HepG2 (cell line): ENCODE measurements at places on chromosomes 4 and X. TPM values are rescaled to one million over a fixed set of nuclear protein-coding genes. Genes with fewer than 3 reads are reported as not detected.

- no peak overlapping the region for H3K4me3 ChIP-seq
- peak; percentile 7 for DNase-seq
- no peak overlapping the region for H3K27ac ChIP-seq
- H3K36me3 ChIP-seq: no peaks in the 10 kb centered on the region
- no peaks in the 10 kb centered on the region for H3K27me3 ChIP-seq
- H3K4me1 ChIP-seq: no peaks in the 10 kb centered on the region
Observed at GRCh38 chr4:137541181-137541580, 8.9 kb upstream of the PCDH18 start.

Gene MAMLD1
- total RNA-seq: not detected in 2 replicates

GRCh38 chrX:40996886-40997530, 88.2 kb upstream of the USP9X start:
- DNase-seq: peak; percentile 70
- peak overlapping the region; percentile 52; the same call in 1 of the 2 replicates for H3K4me3 ChIP-seq
- H3K27ac ChIP-seq: no peak overlapping the region
- peaks cover 20% of the 10 kb centered on the region for H3K4me1 ChIP-seq
- no peaks in the 10 kb centered on the region for H3K27me3 ChIP-seq

- H3K36me3 ChIP-seq: no peaks in the 10 kb centered on the region
- no peak for DNase-seq
- no peaks in the 10 kb centered on the region for H3K27me3 ChIP-seq
- no peak overlapping the region for H3K27ac ChIP-seq
- H3K4me1 ChIP-seq: no peaks in the 10 kb centered on the region
- H3K4me3 ChIP-seq: no peak overlapping the region
Observed at GRCh38 chrX:15874672-15875071, 20.1 kb upstream of the AP1S2 start.

Gene FAM53A
- total RNA-seq: 0.62 and 1.1 TPM in 2 replicates

- H3K27me3 ChIP-seq: no peaks in the 10 kb centered on the region
- no peak for DNase-seq
- no peak overlapping the region for H3K27ac ChIP-seq
- H3K36me3 ChIP-seq: no peaks in the 10 kb centered on the region
- H3K4me3 ChIP-seq: no peak overlapping the region
Observed at GRCh38 chrX:39773923-39774773, 323.6 kb downstream of the BCOR start.

- H3K27me3 ChIP-seq: no peaks in the 10 kb centered on the region
- DNase-seq: no peak
- H3K4me3 ChIP-seq: no peak overlapping the region
- H3K27ac ChIP-seq: no peak overlapping the region
- no peaks in the 10 kb centered on the region for H3K36me3 ChIP-seq
Observed at GRCh38 chrX:16205840-16206239, 38.6 kb downstream of the MAGEB17 start.

Gene UTP3
- 19.5 and 27.5 TPM in 2 replicates for total RNA-seq

DNA sequence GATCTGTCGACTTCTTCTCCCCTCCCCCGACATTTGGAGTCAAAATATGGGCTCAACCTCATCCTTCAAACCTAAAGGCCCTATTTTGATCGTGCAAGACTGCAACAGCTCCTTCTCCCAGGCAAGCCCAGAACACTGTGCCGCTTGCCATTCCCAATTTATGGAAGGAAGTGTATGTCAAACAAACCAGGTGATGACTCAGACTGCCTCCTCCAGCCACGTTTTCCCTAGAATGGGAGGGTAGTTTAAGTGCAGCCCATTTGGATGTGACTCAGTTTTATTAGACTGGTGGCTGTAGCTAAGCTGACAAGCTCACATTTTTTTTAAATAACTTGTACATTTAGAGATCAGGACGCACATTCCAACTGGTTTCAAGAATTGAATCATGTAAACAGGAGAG, 570.4 kb upstream of the DIPK2B start:
- peak overlapping the region; percentile 74 for H3K27ac ChIP-seq
- no peaks in the 10 kb centered on the region for H3K27me3 ChIP-seq
- H3K4me3 ChIP-seq: no peak overlapping the region; the same call in 1 of the 2 replicates
- peaks cover 29% of the 10 kb centered on the region for H3K4me1 ChIP-seq

DNA sequence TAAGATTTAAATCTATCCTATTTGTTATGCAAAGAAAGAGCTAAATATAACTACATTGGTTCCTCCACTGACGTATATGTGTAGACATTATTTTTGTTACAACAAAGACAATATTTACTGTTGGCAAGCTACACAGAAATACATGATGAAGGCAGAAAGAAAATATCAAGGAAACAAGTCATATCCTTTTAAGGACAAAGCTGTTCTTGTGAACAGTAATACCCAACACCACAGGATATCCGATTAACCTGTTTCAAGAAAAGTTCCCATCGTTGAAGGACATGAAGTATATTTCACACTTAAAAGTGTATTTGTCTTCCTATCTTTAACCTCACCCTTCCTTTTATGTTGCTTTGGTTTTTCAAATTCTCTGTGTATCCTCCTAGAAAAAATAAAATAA, 235.8 kb upstream of the AADAT start:
- no peaks in the 10 kb centered on the region for H3K27me3 ChIP-seq
- H3K4me3 ChIP-seq: no peak overlapping the region
- H3K4me1 ChIP-seq: no peaks in the 10 kb centered on the region
- DNase-seq: no peak
- no peak overlapping the region for H3K27ac ChIP-seq

DNA sequence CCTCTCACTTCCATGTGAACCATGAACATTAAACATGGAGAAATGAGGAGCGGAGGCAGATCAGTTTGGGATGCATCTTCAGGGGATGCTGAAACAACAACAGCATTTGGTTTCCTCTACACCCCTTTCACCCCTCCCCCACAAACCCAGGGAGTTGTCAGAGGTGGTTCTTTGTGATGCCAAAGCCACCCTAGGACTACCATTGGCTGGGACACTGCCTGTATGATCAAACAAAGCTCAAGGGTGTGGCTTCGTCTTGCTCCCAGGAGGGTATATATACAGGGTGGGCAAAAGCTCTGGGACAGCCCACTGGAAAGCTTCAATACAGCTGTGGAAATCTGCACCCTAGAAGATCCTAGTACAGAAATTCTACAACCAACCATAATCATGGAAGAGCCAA, at the start of gene SPANXN4:
Gene SPANXN4 (plus strand): TSS at position 301 of the 400 bp plus-strand sequence. CDS start 87 bp downstream, at position 388.
- H3K27ac ChIP-seq: no peak within 1 kb of the TSS
- H3K36me3 ChIP-seq: no peaks in the 10 kb centered on the region
- no peaks in the 10 kb centered on the region for H3K27me3 ChIP-seq
- DNase-seq: no peak
- H3K4me3 ChIP-seq: no peak within 1 kb of the TSS
- H3K4me1 ChIP-seq: no peaks in the 10 kb centered on the region

DNA sequence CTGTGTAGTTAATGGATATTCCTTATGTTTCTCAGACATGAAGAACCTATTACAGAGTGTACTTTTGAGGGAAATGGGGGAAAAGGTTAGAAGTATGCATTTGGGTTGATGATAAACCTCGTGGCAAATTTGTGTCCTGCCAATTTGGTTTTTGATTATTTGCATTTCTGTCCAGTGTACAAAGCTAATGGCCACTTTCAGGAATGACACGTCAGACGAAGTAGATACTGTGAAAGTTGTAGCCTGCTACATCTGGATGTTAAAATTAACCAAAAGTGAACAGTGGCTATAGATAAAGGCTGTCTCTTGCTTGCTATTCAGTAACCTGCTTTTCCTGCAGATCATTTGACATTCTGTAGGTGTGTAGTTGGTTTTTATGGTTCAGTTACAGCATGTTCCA, 1.0 kb downstream of the PRDX4 start:
- no peaks in the 10 kb centered on the region for H3K36me3 ChIP-seq
- no peak for DNase-seq
- no peaks in the 10 kb centered on the region for H3K27me3 ChIP-seq
- H3K4me1 ChIP-seq: peaks cover 5% of the 10 kb centered on the region; the same call in 1 of the 2 replicates

DNA sequence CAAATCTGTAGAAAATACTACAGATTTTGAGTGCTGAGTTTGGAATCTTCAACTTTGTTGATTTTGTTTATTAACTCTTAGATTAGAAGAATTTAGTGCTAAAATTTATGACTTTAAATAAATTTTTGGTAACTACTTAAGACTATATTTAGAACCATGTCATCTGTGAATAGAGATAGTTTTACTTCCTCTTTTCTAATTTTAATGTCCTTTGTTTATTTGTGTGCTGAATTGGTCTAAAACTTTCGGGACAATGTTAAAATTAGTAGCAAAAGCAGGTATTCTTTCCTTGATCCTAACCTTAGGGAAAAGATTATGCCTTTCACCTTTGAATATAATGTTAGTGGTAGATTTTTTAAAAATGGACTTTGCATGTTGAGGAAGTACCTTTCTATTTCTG, 119.7 kb upstream of the CXorf51A start:
- DNase-seq: no peak
- H3K27ac ChIP-seq: no peak overlapping the region
- no peaks in the 10 kb centered on the region for H3K27me3 ChIP-seq
- H3K4me3 ChIP-seq: no peak overlapping the region
- H3K36me3 ChIP-seq: no peaks in the 10 kb centered on the region
- H3K4me1 ChIP-seq: no peaks in the 10 kb centered on the region

Gene LONRF3
- total RNA-seq: 11.6 and 13.3 TPM in 2 replicates

GRCh38 chr4:173855015-173855414, 325.0 kb upstream of the HAND2 start:
- no peaks in the 10 kb centered on the region for H3K36me3 ChIP-seq
- H3K27ac ChIP-seq: no peak overlapping the region
- H3K27me3 ChIP-seq: no peaks in the 10 kb centered on the region
- H3K4me3 ChIP-seq: no peak overlapping the region
